NAMALWA (cell line): ENCODE measurements at places on chromosomes 3 and 15.

- DNase-seq, result no peak
These were observed 93.6 kb downstream of the CNTN3 start for GRCh38 chr3:74520895-74521294.

GRCh38 chr3:164604687-164605086, 473.6 kb downstream of the SI start:
- DNase-seq, result no peak

DNA sequence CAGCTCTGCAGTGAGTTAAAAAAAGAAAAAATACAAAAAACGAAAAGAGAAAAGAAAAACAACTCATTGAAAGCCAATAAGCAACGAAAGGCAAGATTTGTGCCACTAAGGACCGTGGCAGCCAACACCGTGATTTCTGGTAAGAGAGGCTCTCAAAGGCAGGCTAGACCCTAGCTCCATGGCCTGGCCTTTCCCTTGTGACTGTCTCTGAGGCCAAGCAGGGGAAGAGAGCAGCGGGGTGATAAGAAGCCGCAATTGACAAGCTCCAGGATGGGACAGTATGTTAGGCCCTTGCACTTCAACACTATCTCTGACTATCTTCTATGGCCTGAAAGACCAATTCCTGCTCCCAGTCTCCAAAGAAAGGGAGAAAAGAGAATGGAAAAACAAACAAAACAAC, 12.4 kb downstream of the APOD start:
- DNase-seq, result no peak

DNA sequence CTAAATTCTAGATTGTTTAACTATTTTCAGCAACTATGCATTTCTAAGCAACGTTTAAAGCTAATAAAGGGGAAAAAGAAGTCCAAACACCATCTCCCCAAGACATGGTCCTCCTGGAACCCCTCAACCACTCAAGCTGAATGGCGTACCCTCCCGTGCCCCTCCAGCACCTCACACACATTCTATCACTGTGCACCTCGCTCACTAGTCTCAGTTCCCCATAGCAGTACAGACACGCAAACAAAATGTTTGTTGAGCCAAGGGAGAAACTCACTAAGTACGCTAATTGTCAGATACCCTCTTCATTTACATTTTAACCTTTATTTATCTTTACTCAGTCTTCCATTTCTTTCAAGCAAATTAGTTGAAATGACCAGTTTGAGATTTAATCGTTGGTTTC, 48.8 kb downstream of the ACAP2 start:
- no peak for DNase-seq

- no peak for DNase-seq
These were observed 33.7 kb upstream of the TEX264 start for GRCh38 chr3:51637144-51637940.
